ENCODE measurements at places on chromosomes 7 and 10.
A peak's percentile ranks its signal among the peaks of the same experiment; 100 is the strongest.

- H3K27ac ChIP-seq = peak overlapping the region; percentile 81
- no peaks in the 10 kb centered on the region for H3K27me3 ChIP-seq
- DNase-seq = peak; percentile 58
- peaks cover 11% of the 10 kb centered on the region for H3K36me3 ChIP-seq
- peak overlapping the region; percentile 73 for H3K4me3 ChIP-seq
Measured at GRCh38 chr10:70232155-70232858, 922 bp downstream of the PPA1 start.

DNA sequence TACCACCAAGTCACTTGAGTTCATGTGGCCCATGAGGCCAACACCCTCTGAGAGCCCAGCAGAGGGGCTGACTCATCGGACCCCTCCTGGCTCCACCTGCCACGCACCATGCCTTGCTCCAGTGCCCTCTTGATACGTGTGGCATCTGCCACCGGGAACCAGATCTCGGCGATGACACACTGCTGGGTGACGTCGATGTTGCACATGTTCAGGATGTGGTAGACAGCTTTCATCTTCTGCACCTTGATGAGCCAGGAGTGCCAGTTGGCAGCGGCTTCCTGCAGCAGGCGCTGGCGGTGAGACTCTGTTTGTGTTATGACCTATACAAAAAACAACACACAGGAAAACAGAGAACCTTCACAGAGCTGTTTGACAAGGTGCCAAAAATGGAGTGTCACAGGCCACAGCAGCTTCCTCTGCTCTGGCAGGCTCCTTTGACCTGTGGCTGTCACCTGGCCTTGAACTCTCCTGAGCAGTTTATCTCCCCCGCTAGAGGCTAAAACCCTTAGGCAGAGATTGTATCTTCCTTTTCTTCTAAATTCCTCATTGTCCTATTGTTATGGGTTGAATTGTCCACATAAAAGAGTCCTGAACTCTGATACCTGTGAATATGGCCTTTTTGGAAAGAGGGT lies 45.2 kb upstream of the TMEM213 start:
- peak; percentile 97 for DNase-seq
- H3K27ac ChIP-seq = peak overlapping the region; percentile 94
- peaks cover 77% of the 10 kb centered on the region for H3K4me1 ChIP-seq
- no peak overlapping the region for H3K4me3 ChIP-seq
- no peaks in the 10 kb centered on the region for H3K27me3 ChIP-seq

DNA sequence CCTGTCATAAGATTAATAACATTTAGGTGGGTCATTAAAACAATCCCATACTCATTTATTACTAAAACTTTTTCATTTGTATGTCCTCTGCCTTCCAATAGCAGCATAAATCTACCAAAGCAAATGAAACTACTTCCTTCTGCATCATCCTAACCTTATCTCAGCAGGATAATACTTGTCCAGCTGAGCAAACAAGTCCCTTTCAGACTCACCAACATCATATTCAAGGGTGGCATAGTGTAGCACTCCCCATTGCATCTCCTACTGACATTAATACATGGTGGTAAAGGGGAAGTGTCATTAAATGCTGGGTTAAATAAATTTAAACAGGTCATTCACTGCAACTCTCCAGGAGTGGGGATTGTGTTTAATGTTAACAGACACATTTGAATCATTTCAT lies 3.4 kb upstream of the MINDY3 start:
- DNase-seq = no peak
- no peak overlapping the region for H3K4me3 ChIP-seq
- H3K36me3 ChIP-seq = peaks cover 5% of the 10 kb centered on the region
- H3K27ac ChIP-seq = no peak overlapping the region
- H3K4me1 ChIP-seq = peaks cover 18% of the 10 kb centered on the region

- DNase-seq = peak; percentile 51
- no peak overlapping the region for H3K4me3 ChIP-seq
- H3K4me1 ChIP-seq = peaks cover 21% of the 10 kb centered on the region
- peaks cover 8% of the 10 kb centered on the region for H3K36me3 ChIP-seq
- peaks cover 3% of the 10 kb centered on the region for H3K27me3 ChIP-seq
- peak overlapping the region; percentile 79 for H3K27ac ChIP-seq
Measured at GRCh38 chr10:31707093-31708039, 221.3 kb downstream of the ARHGAP12 start.

DNA sequence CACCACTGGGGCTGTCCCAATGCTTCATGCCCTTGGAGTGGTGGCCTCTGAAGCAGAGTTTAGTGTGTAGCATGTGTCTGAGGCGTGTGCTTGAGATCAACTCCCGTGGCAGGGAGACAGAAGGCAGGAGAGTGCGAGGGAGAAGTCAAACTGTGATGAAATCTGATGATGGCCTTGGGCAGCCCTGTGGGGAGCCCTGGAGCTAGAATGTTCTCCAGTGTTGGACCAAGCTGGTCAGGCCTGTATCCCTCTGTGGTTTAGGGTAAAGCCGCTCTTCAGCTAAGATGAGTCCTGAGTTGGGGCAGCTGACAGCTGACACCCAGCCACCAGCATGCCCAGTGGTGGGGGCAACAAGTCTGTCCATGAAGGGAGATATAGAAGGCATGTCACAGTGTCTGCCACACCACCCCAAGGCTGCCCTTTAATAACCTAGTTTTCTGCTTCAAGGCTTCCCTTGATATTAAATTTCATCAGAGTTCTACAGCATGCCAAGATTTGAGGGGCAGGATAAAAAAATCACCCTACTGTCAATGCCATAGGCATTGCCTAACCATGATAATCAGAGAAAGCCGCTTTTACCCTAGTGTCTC lies 170.5 kb upstream of the SVIL start:
- H3K27ac ChIP-seq = no peak overlapping the region
- H3K4me3 ChIP-seq = no peak overlapping the region
- H3K27me3 ChIP-seq = peaks cover 13% of the 10 kb centered on the region
- no peak for DNase-seq
- H3K4me1 ChIP-seq = peaks cover 2% of the 10 kb centered on the region
